Activated CD4-positive, alpha-beta T cell treated with anti-CD3 and anti-CD28 coated beads, Interleukin-2, amount 50 U/mL, for 24 hours (primary cell): ENCODE measurements at places on chromosomes 11 and 22.

GRCh38 chr11:127070808-127071207 lies 70.2 kb upstream of the KIRREL3 start:
- no peak for DNase-seq

GRCh38 chr11:12207384-12208150 lies 97.2 kb downstream of the MICAL2 start:
- DNase-seq = peak; percentile 56

DNA sequence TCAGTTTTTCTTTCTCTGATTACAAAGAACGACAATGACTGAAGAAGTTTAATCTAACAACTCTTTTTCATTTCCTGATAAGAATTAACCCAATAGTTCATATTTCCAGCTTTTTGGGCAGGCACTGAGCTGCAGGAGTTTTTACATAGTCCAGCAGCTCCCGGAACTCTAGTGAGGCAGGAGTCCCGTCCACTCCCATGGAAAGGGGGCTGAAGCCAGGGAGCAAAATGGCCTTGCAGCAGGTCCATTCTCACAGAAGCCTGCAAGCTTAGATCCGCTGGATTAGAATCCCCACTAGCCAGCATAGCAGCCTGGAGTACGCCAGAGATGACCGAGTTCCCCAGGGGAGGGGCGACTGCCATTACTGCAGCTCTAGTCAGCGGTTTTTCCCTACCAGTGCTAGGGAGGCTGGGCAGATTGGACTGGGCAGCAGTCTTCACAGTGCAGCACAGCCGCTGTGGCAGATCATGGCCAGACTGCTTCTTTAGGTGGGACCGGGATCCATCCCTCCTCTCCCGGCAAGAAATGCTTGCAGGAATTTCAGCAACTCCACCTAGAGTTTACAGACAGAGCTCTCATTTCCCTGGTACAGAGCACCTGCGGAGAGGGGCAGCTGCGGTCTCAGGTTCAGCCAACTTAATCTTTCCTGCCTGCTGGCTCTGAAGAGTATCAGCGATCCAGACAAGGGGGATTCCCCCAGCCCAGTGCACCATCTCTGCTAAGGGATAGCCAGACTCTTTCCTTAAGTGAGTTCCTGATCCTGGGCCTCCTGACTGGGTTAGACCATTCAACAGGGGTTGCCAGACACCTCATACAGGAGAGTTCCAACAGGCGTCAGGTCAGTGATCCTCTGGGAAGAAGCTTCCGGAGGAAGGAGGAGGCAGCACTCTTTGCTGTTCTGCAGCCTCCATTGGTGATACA lies 742 bp upstream of the CASP4 start:
- no peak for DNase-seq

DNA sequence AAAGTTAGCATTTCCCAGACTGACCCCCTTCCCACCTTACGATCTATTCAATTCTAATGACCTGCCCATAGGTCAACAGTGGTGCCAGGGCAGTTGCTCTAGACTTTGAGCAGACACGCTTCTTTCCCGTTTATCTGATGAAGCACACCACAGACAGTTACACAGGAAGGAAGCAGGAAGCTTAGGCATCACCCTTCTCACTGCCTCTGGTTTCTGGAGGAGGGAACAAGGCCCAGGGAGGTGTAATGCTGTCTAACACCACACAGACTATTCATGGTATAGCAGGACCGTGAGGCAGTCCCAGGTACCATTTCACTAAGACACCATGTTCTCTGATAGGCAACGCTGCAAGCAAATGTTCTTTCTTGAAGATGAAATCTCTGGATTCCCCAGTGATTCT lies 279.4 kb downstream of the NTM start:
- DNase-seq = no peak

- no peak for DNase-seq
Observed at GRCh38 chr11:64844330-64845128, at the start of gene CDC42BPG. Gene CDC42BPG, minus strand, starts transcription at chr11:64844653. Its CDS starts 84 bp downstream, at chr11:64844569.

- DNase-seq = no peak
Observed at GRCh38 chr11:108872781-108873291, 208.0 kb downstream of the DDX10 start.

DNA sequence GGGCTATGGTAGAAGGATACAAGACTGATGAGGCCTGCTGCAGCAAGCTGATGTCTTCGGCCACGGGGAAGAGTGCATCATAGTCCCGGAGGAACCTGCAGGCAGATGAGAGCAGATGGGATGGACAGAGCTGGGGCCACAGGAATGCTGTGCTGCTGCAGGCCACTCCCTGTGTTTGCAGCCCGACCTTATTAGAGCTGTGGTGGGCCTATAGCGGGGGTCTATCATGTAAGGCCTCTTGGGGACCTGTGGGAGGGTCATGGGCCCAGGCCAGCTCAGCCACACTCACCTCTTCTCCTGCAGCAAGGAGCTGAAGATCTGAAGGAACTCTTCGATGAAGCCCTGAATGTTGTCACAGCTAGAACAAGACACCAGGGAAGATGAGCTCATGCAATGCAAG lies 31.9 kb downstream of the ASCC2 start:
- DNase-seq = no peak

DNA sequence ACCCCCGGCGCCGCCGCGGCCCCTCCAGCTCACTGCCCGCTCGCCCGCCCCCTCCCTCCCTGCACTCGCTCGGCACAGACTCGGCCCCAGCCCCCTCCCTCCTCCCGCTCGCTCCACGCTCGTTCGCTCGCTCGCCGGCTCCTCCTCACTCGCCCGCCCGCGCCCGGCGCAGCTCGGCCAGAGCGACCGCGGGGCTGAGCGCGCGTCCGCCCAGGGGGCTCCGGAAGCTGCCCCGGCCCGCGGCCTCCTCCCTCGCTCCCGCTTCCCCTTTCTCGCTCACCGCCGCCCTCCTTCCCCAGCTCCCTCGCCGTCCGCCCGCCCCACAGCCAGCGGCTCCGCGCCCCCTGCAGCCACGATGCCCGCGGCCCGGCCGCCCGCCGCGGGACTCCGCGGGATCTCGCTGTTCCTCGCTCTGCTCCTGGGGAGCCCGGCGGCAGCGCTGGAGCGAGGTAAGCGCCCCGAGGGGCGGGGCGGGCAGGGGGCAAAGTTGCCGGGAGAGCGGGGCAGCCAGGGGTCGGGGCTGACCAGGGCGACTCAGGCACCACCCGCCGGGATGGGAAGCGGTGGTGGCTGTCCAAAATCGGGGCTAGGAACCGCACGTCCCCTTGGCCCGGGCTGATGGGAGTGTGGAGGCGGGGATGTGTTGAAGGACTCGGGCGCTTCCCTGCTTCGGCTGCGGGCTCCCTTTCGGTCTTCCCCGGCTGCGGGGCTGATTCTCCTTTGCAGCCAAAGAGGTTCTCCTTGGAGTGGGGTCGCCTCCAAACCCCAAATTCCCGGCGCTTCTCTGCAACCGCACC lies at the start of gene SEZ6L:
TSS of gene SEZ6L (plus strand) at position 148 of the 797 bp plus-strand sequence. CDS start at position 356, 208 bp downstream.
- no peak for DNase-seq

GRCh38 chr11:62842171-62842741 lies 2.9 kb upstream of the WDR74 start:
- DNase-seq = no peak

- DNase-seq = no peak
Observed at GRCh38 chr11:81963018-81963417, 770.6 kb downstream of the FAM181B start.

GRCh38 chr11:133966172-133966651 lies 9.4 kb upstream of the IGSF9B start:
- no peak for DNase-seq

DNA sequence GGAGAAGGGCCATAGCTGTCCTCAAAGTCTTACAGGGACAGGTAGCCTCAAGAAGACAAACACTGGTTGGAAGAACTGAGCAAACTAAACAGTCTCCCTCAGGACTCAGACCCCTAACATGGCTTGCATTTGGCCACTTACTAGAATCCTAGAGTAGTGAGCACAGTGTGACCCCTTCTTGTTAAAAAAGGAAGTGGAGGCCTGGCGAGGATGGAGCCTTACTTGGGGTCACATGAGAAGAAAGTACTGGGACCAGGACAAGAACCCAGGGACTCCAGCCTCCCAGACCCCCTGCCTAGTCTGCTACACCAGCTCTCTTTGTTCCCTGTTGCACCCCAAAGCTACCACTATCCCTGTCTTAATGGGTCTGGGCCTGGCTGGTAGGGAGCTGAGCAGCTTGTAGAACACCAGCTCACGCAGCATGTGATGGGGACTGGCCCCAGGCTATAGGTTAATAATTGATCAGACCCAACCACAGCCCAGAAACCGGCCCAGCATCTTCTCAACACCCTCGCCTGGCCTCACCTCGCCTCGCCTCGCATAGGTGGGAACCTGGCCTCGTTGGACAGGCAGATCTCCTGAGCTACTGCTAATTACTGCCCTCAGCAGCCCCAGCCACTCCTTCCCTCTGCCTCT lies 17.6 kb downstream of the DGAT2 start:
- no peak for DNase-seq

GRCh38 chr11:73113426-73113825 lies 28.7 kb downstream of the FCHSD2 start:
- DNase-seq = no peak

DNA sequence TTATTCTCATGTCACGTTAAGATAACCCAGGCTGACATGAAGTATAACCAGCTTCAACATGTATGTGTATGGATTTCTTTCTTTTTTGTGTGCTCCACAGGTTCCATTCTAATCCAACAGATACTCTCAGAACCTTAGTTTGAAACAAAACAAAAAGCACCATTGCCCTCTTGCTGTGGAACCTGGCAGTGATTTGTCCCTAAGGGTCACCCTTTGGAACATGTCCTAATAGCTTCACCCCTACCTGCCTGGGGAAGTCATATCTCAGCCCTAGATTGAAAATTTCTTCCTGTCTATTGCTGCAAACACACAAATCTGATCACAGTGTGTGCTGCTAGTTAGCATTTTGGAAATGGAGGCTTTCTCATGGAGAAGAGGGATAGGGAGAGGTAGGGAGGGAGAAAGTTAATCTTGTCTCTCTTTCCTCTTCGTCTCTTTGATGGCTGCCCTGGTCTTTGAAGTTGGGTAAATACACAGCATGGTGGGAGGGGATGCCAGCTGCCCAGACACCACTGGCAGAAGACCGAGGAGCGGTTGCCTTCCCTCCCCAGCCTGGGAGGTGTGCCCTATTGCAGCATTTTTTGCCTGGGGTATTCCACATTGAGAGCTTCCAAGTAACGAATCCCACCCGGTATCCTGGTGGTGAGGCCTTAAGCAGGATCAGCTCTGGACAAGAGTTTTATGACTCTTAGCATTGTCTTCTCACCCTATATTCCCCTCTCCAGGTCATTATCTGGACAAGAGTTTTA lies 11.6 kb upstream of the CADM1 start:
- DNase-seq = no peak

- no peak for DNase-seq
Observed at GRCh38 chr11:72240461-72241290, 3.3 kb downstream of the PHOX2A start.

DNA sequence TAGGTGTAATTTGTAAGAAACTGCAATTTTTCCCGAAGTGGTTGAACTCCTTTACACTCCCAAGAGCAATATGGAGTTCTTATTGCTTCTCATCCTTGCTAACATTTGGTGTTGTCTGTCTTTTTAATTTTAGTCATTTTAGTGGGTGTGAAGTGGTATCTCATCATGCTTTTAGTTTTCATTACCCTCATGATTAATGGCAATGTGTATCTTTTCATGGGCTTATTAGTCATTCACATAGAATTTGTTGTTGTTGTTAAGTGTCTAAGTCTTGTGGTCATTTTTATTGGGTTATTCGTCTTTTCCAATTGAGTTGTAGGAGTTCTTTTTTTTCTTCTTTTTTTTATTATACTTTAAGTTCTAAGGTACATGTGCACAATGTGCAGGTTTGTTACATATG lies 238.3 kb upstream of the SESN3 start:
- no peak for DNase-seq

DNA sequence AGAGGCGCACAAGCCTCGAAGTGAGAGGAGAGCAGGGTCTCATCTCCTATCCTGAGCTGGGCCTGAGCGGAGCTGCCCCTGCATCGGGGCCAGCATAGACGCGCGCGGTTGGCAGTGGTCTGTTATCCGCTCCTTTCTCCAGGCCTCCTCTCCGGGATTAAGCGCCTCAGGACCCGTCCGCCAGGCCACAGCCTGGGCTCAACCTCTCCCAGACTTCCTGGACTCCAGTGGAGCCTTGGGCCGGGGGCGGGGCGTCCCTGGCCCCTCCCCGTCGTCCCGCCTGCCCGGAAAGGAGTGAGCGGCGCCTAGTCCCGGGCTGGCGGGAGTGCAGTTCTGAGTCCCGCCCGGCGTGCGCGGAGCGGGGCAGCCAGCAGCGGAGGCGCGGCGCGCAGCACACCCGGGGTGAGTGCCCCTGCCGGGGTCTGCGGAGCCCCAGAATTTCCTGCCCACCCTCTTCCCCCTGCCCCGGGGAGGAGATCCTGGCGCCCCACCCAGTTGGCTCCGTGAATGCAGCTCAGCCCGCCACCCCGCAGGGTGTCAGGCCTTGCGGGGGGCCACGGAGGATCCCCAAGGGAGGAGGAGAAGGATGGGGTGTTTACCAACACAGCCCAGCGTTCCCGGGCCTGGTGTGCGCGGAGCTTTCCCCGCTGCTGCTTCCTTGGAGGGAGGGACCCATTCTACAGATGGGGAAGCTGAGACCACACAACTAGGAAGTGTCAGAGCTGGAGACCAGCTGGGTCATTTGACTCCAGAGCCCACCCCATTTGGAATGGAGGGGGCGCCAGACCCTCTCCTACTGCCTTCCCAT lies at the start of gene TCIRG1:
TSS of gene TCIRG1 (plus strand) at position 308 of the 808 bp plus-strand sequence. CDS start 2,247 bp downstream, outside the sequence.
- peak; percentile 28 for DNase-seq

- DNase-seq = no peak
Observed at GRCh38 chr11:33682446-33682845, 18.2 kb downstream of the C11orf91 start.

DNA sequence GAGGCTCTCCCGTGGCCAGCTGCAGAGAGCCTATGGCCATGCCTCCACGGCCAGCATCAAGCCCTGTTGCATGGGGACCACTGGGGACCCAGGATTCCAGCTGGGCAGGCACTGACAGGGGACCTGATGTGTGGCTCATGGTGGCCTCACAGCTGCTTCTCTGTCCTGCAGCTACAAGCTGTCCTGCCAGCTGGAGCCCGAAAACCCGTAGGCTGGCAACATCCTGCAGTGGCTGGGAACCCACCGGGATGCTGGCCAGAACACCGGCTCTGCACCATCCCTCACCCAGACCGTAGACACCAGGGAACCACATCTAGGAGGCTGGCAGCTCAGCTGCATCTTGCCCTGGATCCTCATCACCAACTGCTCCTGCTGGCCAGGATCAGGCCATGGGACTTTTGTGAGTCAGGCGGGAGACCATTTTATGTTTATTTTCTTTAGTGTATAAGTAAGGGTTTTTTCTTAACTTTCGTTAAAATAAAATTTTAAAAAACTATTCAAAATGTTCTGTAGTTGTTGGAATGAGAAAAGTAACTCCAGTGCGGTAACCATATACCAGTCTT lies 7.9 kb downstream of the RGL4 start:
- no peak for DNase-seq

DNA sequence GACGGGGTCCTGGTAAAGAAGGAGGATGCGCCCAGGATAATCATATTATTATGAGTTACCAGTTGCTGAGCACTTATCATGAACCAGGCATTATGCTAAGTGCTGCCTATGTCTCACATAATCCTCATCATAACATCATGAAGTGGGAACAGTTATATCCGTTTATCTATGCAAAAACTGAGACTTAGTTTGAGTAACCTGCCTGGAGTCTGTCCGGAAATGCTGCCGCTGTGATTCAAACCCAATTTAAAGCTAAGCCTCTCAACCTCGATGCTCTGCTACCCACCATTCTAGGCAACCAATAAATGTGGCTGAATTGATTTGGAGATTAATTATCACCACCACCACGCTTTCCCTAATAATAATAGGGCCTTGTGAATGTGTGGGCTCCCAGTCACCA lies 111.5 kb upstream of the CLMP start:
- no peak for DNase-seq
